ENCODE measurements at places on chromosomes 7 and 10.
A peak's percentile ranks its signal among the peaks of the same experiment; 100 is the strongest.

- DNase-seq, result peak; percentile 77
Observed at GRCh38 chr7:37488163-37488764, 39.6 kb upstream of the ELMO1 start.

DNA sequence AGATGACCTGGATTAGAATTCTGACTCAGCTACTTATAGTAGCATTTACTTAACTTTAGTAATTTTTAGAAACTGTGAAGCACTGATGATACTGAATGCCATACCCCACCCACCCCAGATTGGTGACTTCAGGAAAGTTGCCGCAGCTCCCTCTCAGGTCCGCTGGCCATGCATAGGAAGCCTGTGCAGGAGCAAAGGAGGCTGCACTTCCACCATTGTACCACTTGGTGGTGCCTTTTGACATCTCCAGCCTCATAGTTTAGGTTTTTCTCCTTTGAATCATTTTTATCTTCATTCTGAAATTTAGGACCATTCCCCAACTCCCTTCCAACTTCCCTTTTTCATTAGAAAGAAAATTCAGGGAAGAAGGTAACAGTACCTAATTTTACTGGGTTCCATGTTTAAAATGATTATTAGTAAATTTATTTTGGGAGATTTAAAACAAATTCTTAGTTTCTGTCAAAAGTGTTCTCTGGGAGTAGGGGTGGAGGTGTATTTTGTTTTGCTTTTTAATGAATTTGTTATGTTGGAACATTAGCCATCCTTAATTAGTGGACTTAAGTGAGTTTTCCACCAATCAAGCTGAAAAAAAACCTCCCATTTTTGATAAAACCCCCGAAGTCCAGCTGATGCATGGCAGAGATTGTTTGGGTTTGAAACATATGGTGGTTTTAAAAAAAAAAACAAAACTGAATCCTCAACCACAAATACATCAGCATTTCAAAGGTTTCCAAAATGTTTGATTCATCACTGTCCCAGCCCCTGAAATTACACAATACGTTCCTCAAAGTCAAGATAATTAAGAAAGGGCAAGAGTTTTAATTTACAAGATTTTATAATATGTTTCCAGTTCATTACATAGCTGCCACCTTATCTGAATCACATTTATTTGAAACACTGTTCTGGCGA is 109.6 kb downstream of the WNT2 start:
- DNase-seq, result peak; percentile 65

DNA sequence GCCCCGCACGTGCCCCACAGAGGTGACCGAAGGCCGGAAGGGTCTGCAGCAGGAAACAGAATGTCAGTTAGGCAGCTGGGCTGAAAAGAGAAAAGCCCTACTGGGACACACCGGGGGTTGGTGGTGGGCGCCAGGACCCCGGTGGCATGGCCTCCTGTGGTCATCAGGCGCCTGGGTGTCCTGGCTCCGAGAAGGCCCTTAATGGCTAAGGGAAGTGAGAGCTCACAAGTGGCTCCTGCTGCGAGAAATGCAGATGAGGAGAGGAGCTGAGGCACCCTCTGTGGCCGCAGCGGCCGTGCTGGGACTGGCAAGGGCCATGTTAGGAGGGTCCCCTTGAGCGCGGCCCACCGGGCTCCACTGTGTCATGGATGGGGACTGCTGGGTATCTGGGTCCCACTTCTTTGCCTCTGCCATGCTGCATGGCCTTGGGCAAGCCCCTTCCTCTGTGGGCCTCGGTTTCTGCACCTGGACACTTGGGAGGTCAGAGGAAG is 79.2 kb upstream of the GNA12 start:
- no peak for DNase-seq

GRCh38 chr10:74585231-74586087 is 240.9 kb upstream of the KAT6B start:
- peak; percentile 38 for DNase-seq

DNA sequence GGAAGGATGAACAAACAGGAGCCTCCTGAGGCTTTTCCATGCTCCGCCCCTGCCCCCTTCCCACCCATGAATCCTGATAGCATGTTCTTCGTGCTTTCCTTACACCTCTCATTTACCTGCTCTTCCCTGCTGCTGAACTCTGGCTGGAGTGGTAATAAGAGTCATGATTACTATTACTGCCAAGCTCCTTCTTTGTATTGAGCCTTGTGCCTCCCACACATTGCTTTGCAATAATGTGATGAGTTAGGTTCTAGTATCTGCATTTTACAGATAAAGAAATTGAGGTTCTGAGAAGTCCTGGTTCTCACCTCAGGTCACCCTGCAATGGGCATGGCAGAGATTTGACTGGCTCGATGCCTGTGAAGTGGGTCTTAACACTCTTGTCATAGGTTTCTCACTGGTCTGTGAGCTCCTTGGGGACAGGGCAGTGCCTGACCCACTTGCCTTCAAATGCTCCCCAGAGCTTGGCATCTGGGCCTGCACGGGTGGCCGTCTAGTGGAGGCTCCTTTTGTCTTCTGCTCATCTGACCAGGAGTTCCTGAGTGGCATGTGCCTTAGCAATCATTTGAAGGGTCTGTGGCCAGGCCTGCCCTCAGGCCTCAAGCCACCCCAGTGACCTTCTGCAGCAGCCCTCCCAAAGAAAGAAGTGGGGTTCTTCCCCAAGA is 309.2 kb upstream of the ZMIZ1 start:
- DNase-seq, result no peak

DNA sequence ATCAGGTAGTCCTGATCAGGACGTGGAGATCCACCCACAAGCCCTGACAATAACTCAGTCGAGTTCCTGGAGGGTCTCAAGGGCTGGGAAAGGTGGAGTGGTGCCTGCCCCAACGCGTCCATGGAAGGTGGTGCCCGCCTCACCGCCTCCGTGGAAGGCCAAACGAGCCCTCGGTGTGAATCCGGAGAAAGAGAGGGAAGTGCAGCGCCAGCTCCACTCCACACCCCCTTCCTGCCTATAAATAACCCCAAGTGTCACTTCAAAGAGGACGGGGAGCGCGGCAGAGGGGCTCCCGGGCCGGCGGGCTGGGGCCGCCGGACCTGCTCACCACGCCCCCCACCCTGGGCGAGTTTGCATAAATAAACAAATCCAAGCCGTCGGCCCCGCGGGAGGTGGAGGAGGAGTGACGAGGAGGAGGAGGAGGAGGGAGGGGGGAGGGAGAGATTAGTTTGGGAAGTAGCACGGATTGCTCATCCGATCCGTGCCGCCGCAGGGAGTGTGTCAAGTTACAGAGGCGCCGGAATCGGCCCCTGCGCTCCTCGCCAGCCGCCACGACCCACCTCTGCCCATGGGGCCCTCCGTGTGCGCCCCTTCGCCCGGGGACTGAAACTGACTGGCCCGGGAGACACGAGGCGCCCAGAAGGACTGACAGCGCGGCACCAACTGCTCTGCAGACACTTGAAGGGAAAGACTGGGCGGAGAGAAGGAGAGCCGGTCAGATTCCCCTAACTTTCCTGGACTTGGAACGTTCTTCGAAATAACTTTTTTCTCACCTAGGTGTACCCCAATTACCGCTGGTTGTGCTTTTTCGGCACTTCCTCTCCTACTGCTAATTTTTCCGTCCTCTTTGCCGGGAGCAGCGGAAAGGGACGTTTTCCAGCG is at the start of gene COL13A1:
COL13A1 (plus strand) TSS at position 473 of the 882 bp plus-strand sequence. CDS start 518 bp downstream, outside the sequence.
- peak; percentile 80 for DNase-seq

DNA sequence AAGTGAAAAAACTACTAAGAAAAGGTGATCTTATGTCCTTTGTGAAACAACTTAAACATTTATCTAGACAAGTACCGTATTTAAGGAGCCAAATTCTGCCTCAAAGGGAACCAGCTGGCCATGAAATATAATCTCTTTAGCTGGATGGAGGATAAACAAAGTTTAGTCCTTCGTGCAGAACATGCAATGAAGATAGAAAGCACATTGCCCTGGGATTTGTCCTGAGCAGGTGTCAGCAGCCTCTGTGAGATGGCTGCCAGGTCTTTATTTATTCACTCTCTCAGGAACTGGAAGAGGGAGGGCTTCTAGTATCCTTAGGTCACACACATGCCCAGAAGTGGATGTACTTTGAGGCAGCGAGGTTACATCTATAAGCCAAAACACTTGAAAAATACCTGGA is 57.4 kb upstream of the CASD1 start:
- no peak for DNase-seq

- no peak for DNase-seq
Observed at GRCh38 chr10:15783941-15784636, 64.4 kb upstream of the ITGA8 start.

GRCh38 chr10:26573674-26574073 is 123.8 kb upstream of the PDSS1 start:
- DNase-seq, result no peak

GRCh38 chr10:24944512-24945255 is 7.7 kb downstream of the PRTFDC1 start:
- peak; percentile 80 for DNase-seq

GRCh38 chr10:43260117-43260761 is 6.6 kb downstream of the RASGEF1A start:
- peak; percentile 10 for DNase-seq

- peak; percentile 76 for DNase-seq
Observed at GRCh38 chr7:19754521-19755116, 18.8 kb downstream of the TMEM196 start.

DNA sequence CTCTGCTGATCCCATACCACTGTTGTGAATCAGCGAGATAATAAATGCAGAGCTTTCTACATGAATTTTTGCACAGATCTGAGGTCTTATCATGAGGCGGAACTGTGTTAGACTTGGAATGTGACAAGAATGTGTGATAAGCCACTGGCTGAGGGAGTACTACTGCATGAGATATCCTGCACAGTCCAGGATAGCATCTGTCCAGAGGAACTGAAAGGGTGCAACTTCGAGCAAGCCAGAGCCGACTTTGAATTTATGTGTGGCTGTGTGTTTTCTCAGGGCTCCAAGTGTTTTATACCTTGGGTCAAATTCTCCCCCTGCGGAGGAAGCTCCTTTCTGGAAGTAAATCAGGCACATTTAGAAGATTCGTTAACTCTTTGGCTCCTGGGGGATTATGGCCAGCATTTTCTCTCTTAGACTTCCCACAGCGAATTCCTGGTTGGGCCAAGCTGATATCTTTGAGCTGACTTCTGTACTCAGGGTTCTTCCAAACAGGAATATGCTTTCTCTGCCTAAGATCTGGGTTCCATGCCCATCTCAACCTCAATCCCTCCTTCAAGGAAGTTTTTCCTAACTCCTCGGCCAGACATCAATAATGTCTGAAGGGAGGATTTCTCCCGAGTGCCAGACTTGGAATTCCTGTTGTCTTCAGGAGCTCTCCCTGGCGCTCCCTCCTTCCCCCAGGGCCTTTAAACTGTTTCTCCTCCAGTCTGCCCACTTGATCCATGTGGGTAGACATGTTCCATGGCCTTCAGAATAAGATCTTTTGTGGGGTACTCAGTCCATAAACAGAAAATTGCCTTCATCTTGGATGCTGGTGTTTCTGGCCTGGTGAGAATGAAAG is 2.5 kb upstream of the MEST start:
- DNase-seq, result peak; percentile 65

DNA sequence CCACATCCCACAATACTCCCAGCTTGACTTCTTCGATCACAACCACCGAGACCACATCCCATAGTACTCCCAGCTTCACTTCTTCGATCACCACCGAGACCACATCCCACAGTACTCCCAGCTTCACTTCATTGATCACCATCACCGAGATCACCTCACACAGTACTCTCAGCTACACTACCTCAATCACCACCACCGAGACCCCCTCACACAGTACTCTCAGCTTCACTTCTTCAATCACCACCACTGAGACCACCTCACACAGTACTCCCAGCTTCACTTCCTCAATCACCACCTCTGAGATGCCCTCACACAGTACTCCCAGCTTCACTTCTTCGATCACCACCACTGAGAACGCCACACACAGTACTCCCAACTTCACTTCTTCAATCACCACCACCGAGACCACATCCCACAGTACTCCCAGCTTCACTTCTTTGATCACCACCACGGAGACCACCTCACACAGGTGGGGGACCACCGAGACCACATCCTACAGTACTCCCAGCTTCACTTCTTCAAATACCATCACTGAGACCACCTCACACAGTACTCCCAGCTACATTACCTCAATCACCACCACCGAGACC is 8.6 kb downstream of the MUC3A start:
- peak; percentile 26 for DNase-seq

DNA sequence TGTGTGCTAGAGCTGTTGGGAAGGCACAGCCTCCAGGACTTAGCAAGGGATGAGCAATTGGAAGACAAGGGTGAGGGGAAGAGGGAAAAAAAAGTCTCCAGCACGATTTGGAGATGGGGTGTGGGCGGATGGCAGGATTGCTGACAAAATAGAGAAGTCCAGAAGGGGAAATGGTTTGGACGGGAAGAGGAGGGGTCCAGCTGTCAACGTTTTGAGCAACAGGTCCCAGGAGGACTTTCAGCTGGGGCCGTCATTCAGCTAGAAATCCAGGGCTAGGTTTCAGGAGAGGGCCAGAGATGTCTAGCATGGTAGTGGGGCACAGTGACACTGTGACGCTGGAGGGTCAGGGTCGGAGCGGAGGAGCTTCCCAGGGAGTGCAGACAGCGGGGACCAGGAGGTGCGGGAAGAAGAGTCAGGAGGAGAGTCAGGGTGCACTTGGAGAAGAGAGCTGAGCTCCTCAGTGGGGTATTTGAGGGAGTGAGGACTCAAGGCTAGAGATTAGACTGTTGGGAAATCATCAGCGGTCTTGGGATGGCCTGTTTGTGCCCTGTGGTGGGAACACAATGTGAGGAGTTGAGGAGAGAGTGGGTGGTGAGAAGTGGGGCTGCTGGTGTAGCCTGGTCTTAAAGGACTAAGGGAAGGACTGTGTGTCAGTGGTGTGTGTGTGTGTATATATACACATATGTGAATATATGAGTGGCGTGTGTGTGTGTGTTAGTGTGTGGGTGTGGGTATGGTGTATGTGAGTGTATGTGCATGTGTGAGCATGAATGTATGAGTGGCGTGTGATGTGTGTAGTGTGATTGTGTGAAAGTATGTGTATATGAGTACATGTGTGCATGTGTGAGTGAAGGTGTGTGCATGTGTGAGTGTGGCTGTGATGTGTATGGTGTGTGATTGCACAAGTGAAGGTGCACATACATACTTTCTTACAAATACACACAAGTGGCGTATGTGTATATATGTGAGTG is 3.8 kb downstream of the ZYX start:
- no peak for DNase-seq

DNA sequence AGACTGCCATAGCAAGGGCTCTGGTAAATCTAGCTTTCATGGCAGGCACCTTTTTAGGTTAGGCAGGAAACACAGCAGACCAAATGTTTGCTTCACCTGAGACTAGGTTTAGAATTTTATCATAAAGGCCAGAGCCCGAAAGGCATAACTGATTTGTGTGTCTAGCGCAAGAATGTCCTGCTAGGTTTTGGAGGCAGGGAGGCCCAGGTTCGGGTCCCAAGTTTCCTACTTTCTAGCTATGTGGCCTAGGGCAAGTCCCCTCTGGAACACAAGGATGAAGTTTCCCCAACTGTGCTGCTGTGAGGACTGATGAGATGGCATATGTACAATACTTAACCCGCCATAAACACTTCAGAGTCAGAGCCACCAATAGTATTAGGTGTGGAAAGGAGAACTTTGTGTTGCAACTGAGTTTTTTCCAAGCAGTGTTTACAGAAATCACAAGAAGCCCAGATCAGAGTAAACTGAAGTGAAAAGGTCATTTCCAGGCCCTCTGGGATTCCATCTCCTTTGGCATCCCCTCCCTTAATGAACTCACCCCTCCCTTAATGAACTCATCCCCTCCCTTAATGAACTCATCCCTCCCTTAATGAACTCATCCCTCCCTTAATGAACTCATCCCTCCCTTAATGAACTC is 244.9 kb downstream of the SKAP2 start:
- no peak for DNase-seq
